Caki2 (cell line): ENCODE measurements at places on chromosomes 5 and 9.

DNA sequence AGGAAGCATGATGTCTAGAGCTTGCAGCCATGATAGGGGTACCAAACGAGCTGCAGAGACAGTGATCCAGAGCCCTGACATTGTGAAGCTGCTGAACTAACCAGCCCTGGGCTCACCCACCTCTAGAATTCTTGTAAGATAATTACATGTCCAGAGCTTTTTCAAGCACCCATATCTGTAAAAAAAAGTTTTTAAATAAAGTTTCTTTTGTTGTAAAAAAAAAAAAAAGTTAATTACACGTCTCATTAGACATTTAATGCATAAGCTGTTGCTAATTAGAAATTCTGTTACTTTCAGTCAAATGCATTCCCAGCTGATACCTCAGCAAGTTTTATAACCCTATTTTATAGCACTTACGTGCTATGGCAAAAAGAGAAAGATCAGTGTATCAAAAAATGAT, 65.6 kb downstream of the C9orf85 start:
- DNase-seq, result no peak

DNA sequence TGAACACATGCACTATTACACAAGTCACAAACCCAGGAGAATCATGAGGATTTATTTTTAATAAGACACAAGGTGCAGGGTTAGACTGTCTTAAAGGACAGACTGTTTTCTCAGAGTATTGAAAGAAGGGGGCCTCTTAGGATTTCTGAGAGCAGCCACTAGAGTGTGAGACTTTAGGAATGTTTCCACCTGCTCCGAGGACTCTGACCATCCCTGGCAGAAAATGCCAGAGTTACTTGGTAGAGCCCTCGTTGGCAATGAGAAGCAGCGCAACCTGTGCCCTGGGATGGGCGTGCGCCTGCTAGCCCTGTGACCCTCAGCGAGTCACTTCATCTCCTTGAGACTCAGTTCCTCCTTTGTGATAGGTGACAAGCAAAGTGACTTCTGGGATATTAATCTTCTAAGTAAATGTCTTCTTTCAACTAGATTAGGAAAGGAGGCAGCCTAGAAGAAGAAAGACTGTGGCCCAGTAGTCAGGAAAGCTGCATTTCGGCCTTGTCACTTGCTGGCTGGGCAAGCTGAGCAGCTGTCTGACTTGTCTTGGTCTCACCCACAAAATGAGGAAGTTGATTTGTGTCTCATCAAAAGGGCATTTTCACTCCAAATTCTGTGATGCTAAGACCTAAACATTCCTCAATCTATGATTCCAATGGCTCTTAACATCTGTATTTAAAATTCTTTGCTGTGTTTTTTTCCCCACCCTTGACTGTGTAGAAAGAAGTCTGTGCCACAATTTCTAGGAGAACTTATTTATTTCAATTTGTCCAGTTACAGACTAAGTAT, 60.5 kb downstream of the PTCD2 start:
- no peak for DNase-seq

DNA sequence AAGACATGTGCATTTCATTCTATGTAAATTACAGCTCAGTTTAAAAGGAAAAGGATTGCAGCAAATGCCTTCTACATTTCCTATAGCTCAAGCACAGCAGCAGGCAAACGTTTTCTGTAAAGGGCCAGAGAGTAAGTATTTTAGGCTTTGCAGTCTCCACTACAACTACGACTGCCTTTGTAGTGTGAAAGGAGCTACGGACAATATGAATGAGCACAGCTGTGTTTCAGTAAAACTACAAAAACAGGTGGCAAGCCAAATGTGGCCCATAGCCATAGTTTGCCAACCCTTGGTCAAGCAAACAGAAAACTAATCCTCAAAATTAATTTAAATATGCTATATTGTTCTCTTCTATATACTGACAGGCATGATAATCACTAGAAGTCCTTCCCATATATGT, 7.2 kb downstream of the PTBP3 start:
- no peak for DNase-seq

DNA sequence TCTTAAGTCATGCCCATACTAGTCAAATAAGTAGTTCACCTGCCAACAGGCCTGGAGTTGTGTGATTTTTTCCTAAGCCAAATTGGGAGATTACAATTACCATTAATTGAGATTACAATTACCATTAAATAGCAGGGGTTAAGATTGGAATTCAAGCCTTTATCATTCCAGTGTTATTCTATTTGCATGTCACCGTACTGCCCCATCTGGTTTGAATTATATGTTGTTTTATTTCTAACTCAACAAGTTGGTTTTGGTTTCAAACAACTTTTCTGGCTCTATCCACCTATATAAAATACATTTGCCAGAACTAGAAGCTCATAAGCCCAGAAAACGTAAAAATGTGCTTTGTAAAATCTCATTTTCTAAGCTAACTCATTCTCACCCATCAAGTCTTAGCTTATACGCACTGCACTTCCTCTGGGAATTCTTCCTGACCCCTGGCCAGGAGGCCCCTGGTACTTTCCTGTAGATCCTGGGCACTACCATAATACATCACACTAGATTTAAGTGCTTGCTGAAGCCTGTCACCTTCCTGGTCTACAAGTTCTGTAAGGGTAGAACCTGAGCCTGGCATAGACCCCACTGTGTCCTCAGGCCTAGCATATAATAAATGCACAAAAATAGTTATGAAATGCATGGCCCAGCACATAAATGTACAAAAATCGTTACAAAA, 242.0 kb upstream of the TRPM3 start:
- DNase-seq, result no peak

- DNase-seq, result peak; percentile 94
These were observed 137.1 kb downstream of the FGF1 start for GRCh38 chr5:142548739-142549275.
